HFFc6 (cell line): ENCODE measurements at places on chromosomes 3 and 15. TPM values are rescaled to one million over a fixed set of nuclear protein-coding genes. Genes with fewer than 3 reads are reported as not detected.

Gene KCNMB3
- total RNA-seq, result 0.59 to 0.62 TPM (median 0.60 TPM) in 3 replicates

Gene CTXN2
- total RNA-seq, result not detected in 3 replicates

Gene ACKR4
- total RNA-seq, result 0.81 to 7.1 TPM (median 1.3 TPM) in 3 replicates

DNA sequence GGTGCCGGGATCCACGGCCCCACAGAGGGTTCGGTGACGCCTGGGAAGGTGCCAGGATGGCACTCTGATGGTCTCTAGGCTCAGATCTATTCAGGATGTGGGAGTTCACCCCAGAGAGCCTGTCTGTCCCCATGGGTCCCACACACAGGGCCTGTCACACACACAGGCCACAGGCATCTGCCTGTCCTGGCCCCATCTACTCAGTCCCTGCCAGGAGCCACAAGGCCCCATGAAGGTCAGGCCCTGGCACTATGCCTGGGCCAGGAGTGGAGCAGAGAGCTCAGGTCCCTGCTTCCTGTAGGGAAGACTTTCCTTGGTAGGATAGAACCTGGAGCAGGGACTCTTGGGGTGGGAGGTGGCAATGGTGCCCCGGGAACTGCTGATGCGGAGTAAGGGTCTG, 49.0 kb upstream of the FURIN start:
- DNase-seq, result no peak

- DNase-seq, result no peak
These were observed 56.7 kb downstream of the CCNL1 start for GRCh38 chr3:157103280-157103679.

GRCh38 chr3:62131620-62132019, 241.7 kb downstream of the FEZF2 start:
- no peak for DNase-seq
